ENCODE measurements at places on chromosomes 12 and 14. TPM values are rescaled to one million over a fixed set of nuclear protein-coding genes. Genes with fewer than 3 reads are reported as not detected.

GRCh38 chr12:124484067-124484466 lies 83.3 kb downstream of the NCOR2 start:
- no peak for DNase-seq

- DNase-seq: no peak
These were observed 315.9 kb downstream of the BMP4 start for GRCh38 chr14:53640695-53641094.

GRCh38 chr12:115249671-115250278 lies 565.8 kb upstream of the TBX3 start:
- DNase-seq: no peak

DNA sequence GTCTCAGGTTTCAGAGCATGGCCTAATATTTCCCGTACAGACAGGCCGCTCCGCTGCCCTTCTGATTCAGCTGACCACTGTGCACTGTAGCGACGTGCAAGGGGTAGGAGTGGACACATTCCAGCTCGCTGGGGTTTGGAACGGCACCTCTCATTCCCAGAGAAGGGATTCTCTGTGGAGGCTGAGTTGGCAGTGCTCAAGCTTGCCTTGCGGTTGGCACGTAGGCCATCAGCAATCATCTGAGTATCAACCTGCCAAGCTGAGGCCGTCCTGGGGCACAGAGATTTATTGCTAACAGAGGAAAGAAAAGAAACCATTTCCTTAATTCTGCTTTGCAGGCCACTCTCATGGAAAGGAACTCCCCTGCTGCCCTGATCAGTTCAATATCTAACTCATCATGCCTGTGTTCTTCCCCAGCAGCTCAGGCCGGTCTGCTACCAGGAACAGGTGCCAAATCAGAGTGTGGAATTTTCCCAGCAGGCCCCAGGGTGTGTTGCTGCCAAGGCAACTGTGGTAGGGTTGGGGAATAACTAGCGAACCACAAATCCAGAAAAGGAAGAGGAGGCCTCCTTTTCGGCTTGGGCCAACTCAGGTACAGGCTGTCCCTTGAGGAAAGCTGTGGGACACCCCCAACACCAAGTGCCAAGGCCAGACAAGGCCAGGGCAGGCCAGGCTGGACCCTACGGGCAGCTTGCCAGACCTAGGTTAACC lies 92.5 kb downstream of the SSPN start:
- no peak for DNase-seq

GRCh38 chr12:114430306-114430705 lies 24.4 kb upstream of the TBX5 start:
- DNase-seq: no peak

The IFNG-AS1 gene
- 36.8 TPM for total RNA-seq

DNA sequence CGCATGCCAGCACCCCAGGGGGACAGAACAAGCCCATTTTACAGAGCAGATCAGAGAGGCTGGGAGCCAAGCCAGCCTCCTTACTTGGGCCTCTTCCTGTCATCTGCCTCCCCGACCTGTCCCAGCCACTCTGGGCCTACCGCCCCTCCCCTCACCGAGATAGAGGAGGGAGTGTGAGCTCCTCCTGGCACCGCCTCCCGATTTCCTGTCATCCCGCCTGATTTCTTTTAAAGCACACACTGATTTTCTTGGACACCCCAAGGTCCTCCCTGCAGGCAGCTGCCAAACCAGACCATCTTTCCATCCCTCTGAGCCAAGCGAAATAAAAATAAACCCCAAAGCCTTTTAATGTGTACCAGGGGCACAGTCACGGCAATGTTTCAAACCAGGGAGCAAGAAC lies 108.4 kb downstream of the RFLNA start:
- no peak for DNase-seq

GRCh38 chr14:74793506-74794155 lies 30.5 kb downstream of the YLPM1 start:
- peak; percentile 16 for DNase-seq

GRCh38 chr12:31226639-31227038 lies 99.3 kb downstream of the SINHCAF start:
- DNase-seq: no peak
